Inflammatory macrophage (primary cell): ENCODE measurements at places on chromosomes 1 and 21.

GRCh38 chr1:20486457-20487235, 636 bp upstream of the CAMK2N1 start:
- no peak for DNase-seq

DNA sequence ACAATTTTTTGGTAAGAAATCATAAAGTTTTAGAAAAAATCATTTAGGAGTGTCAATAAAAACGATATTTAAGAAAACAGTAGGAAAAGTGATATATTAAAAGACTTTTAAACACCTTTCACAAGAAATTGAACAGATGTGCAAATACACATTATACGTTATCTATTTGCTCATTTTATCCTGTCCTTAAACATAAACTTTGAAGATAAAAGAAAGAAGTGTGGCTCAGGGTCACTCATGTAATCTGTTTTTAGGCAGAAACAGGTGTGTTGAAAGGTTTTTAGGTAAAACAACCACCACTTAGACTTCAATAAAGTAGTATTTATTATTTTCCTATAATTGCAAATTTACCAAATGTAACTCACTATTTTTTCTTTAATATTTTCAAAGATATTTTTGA, 13.1 kb downstream of the AMY2B start:
- no peak for DNase-seq

GRCh38 chr1:198939286-198939685, 300.4 kb downstream of the PTPRC start:
- no peak for DNase-seq

DNA sequence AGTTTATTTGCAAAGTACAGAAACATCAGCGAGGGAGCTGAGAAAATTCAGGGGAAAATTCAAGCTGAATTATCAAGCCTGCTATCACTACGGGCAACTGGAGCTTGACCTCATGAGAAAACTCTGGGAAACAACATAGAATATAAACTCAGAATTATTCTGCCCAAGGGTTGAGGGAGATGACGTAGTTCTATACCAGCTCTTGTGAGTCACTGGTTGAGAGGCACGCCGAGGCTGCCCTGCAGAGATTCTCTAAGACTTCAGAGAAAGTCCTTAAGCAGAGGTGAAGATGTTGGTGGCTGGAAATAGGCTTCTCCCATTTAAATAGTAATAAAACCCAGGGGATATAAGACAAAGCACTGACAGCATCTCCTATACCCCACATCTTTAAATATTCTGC, 12.3 kb downstream of the SYDE2 start:
- no peak for DNase-seq

GRCh38 chr1:118636004-118636403, 352.1 kb downstream of the TBX15 start:
- DNase-seq: no peak

GRCh38 chr1:161933592-161934588, 89.8 kb downstream of the OLFML2B start:
- no peak for DNase-seq
